Kidney glomerular epithelial cell (primary cell): ENCODE measurements at places on chromosomes 2 and 18.

DNA sequence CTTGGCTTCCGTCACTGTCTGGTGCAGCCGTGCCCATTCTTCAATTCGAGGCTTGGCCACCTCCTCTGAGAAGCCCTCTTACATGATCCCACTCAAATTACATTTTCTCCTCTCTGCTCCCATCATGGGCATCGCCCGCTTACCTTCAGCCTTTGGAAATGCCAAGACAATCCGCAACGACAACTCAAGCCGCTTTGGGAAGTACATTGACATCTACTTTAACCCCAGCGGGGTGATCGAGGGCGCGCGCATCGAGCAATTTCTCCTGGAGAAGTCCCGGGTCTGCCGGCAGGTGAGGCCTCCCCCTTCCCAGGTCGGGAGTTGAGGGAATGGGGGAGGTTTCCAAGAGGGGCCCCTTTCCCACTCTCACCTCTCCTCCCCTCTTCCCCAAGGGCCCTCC is 38.3 kb downstream of the MYO7B start:
- no peak for DNase-seq

DNA sequence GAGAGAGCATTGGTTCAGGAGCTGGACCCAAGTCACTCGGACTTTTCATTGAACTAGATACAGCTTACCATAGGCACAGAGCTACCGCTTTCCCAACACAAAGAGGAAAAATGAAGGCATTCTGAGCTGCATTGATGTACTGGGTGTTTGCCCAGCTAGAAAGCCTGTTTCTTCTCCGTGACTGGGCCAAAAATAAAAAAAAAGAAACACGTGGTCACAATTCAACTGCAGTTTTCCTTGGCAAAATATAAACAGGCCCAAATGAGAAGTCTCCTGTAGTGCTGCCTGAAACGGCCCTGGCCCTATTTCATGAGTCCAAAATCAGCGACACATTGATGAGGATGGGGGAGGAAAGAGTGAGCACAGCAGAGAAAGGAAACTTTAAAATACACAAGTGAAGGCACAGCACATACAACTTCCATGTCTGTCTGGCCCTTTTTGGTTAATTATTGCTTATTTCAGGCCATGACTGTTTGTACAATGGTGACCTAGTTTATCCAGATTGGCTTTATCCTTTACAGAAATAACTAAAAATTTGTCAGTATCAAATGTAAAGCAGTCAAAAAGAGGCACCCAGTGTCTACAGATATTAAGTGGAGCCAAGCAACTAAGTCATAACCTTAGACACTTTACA is 179.7 kb downstream of the ICOS start:
- DNase-seq, result no peak

GRCh38 chr2:9373047-9373446 is 50.3 kb downstream of the ITGB1BP1 start:
- no peak for DNase-seq

GRCh38 chr18:50969448-50969847 is 1.6 kb downstream of the ELAC1 start:
- no peak for DNase-seq

DNA sequence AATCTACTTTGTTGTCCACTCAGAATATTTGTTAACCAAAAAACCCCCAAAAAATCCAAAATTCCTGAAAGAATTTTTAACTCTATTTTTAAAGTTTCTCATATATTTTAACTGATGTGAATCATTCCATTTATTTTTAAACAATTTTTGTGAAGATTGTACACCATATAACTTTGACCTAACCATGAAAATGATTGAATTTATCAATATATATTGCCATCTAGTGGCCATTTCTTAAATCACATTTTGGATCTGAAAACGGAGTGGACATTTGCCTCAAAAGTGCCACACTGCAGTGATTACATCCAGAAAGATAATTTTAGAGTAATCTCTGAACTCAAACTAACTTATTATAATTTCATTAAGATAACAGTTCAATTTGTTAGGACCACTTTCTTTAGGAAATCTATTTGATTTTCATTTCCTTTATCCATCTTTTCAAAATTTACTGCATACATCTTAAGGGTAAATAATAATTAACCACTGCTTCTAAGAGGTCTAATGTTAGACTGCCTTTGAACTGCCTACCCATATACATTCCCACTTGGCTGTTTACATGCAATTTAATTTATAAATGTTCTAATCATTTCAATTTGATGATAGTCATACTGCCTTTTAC is 71.1 kb downstream of the DSC3 start:
- DNase-seq, result peak; percentile 38

DNA sequence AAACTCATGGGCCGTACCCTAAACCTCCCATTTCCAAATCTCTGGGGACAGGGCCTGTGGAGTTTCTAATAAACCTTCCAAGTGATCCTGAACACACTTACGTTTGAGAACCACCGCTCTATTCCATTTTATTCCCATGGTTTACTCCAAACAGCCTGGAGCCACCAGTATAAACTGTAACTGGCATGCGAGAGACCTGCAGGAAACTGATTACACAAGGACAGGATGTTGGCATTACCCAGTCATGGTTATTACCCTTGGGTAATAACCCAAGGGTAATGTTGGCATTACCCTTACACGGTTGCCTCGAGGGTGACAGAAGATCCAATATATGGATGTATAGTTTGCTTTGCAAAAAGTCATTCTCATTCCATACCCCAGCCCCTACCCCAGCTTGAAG is 37.0 kb upstream of the YPEL5 start:
- no peak for DNase-seq

GRCh38 chr2:183242937-183243336 is 118.7 kb downstream of the NUP35 start:
- DNase-seq, result no peak

- DNase-seq, result no peak
These were observed 33.9 kb downstream of the ARHGAP25 start for GRCh38 chr2:68768461-68768860.

GRCh38 chr2:143204062-143204461 is 74.8 kb downstream of the ARHGAP15 start:
- DNase-seq, result no peak

- DNase-seq, result no peak
These were observed 97.7 kb downstream of the PIGN start for GRCh38 chr18:62089174-62089573.

DNA sequence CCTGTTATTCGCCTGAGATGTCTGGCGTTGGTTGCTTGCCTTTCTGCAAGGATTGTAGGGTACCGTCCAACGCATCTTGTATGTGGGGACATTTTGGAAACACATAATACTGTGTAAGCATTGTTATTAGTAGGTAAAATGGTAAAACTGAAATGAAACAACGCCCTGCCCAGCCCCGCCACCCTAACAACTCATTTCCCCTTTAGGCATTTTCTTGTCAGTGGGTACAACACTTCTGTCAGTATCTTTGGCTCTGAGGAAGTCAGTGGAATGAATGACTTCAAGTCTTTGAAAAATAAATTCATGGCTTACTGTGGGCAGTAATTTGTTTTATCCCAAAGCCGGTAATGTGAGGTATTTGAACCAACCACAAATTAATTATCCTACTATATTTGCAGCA is 86.0 kb downstream of the FMNL2 start:
- no peak for DNase-seq

GRCh38 chr2:223909001-223909741 is 36.0 kb downstream of the WDFY1 start:
- no peak for DNase-seq

- DNase-seq, result no peak
These were observed 179.8 kb upstream of the TRIB2 start for GRCh38 chr2:12536976-12537375.

GRCh38 chr2:121088251-121089165 is 196.5 kb downstream of the TFCP2L1 start:
- DNase-seq, result no peak

GRCh38 chr2:217826520-217826919 is 176.3 kb downstream of the TNS1 start:
- no peak for DNase-seq

GRCh38 chr18:24321071-24321470 is 76.6 kb downstream of the OSBPL1A start:
- no peak for DNase-seq

- DNase-seq, result peak; percentile 85
These were observed 39.8 kb upstream of the AAK1 start for GRCh38 chr2:69683170-69683971.

GRCh38 chr2:20429528-20429927 is 17.3 kb upstream of the RHOB start:
- no peak for DNase-seq

DNA sequence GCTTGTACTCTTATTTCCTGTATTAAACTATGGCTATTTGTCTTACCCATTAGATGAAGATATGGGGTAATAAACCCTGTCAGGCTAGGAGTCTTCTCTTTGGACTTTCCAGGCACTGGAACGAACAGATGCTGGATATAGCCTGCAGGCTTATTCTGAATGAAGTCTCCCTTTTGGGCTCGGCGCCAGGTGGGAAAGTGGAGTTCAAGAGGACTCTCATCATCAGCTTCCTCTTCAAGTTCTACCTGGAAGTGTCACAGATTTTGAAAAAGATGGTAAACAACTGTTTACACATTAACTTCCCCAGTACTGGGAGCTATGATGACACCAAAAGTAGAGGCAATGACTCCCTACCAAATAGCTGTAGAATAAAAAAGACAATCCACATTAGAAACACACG is 27.9 kb downstream of the AOX1 start:
- DNase-seq, result no peak
